Right ventricle myocardium superior (tissue), 1 donor: ENCODE measurements at places on chromosomes 13 and 19.

- no peak for DNase-seq
Observed at GRCh38 chr19:44602081-44602480, 11.3 kb upstream of the IGSF23 start.

GRCh38 chr13:103097366-103097928 is 31.2 kb upstream of the SLC10A2 start:
- DNase-seq = no peak

DNA sequence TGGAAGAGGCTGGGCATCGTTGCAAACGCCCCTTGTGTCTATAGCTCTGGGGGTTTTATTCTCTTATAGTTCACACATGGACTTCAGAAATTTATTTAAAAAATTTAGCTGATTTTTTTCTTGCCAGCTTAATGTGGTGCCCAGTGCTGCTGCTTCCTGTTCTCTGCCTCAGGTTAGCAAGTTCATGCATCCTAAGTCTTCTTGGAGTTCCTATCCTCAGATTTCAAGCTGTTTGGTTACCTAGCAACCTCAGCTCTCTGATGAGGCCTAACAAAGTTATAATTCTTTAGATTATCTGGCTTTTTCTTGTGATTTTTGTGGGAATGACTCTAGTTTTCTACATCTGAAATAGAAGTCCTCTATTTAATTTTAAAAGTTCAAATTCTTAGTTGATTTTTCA is 250.9 kb downstream of the MAB21L1 start:
- DNase-seq = no peak

- no peak for DNase-seq
Observed at GRCh38 chr13:23231241-23231640, 50.5 kb downstream of the SGCG start.

GRCh38 chr19:2231621-2232221 is 4.4 kb downstream of the PLEKHJ1 start:
- no peak for DNase-seq

- no peak for DNase-seq
Observed at GRCh38 chr19:28486926-28487325, 726.0 kb downstream of the UQCRFS1 start.
